Cortex of kidney (tissue), 1 donor: ENCODE measurements at places on chromosomes 5 and 9.

DNA sequence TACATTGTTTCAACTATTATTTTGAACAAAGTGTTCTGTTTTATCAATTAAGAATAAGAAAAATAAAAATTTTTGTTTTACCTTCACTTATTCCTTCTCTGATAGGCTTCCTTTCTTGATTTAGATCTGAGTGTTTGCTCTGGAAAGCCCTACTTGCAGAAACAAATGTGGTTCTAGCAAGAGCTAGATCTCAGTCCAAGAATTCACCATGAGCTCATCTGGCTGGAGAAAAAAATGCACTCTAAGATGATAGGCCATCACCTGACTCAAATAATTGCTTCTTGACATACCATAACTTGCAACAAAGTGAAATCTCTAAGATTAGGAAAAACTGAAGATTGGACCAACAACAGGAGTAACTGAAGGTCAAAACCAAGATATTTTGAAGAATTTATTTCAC lies 6.3 kb upstream of the RLN2 start:
- no peak for DNase-seq

GRCh38 chr9:72931437-72931836 lies 21.4 kb downstream of the ALDH1A1 start:
- DNase-seq = no peak

GRCh38 chr9:37430841-37431597 lies 8.5 kb downstream of the GRHPR start:
- DNase-seq = no peak

- no peak for DNase-seq
Observed at GRCh38 chr5:114416254-114416653, 54.4 kb downstream of the KCNN2 start.

DNA sequence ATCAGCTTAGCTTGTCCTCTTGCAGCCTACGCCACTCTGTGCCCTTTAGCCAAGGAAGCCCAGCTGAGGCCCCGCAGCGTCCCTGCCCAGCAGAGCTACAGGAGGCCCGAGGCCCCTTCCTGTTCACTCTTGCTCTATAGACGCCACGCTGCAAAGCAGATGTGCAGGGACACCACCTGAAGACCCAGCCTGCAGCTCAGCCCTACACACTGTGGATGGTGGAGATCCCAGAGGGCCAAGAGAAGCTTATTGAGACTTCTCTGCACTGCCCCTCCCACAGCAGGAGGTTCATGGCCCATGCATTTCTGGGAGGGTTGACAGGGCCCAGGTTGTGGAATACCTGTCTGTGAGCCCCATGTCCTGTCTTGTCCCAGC lies 33.6 kb downstream of the IRF1 start:
- no peak for DNase-seq

GRCh38 chr5:102758576-102758975 lies 3.5 kb downstream of the PAM start:
- no peak for DNase-seq

- DNase-seq = no peak
Observed at GRCh38 chr5:9284781-9285307, 261.0 kb downstream of the SEMA5A start.

DNA sequence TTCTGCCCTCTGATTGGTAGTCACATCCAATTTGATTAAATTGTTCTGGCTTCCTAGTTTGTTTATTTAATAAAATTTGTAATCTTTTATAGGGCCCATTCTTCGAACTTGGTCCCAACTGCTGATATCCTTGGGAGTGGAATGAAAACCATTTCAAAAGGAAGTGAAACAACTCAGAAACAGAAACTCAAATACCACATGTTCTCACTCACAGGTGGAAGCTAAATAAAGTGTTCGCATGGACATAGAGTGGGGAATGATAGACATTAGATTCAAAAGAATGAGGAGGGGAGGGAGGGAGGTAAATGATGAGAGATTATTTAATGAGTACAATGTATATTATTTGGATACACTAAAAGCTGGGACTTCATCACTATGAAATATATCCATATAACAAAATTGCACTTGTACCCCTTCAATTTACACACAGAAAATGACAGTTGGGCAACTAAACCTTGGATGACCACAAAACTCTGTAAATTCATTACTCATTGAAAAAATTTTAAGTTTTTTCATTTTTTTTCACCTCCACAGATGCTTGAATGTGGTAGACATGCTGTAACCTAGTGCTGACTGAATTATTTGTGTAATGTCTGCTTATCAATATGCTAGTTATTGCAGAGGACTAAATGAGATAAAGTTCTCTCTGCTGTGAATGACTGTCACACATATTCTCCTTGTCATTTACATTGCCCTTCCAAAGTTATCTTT lies 16.0 kb downstream of the ATP10B start:
- DNase-seq = no peak

- DNase-seq = no peak
Observed at GRCh38 chr9:107260437-107261081, 22.5 kb upstream of the RAD23B start.

- DNase-seq = no peak
Observed at GRCh38 chr5:150291388-150292385, 2.1 kb upstream of the CAMK2A start.

DNA sequence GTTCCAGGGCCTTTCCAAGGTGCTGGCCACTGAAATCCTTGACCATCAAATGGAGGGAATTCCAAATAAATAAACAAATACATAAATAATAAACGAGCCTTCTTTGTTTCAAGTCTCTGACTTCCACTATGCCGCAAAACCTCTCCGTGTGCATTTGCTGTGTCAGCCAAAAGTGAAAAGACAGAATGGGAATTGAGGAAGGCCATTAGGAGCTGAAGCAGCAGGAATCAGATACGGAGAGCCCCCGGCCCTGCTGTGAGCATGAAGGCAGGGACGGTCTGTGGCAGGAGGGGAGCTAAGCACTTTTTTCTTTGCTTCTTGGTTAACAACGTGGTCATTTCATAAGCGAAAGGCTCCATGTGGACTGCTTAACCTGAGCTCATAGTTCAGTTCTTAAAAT lies 26.1 kb downstream of the PLPPR1 start:
- DNase-seq = no peak

- no peak for DNase-seq
Observed at GRCh38 chr5:52685566-52685965, 102.2 kb upstream of the ITGA1 start.

- no peak for DNase-seq
Observed at GRCh38 chr9:93203026-93203717, 19.2 kb downstream of the WNK2 start.

GRCh38 chr5:78677777-78678668 lies 29.5 kb upstream of the LHFPL2 start:
- DNase-seq = no peak

DNA sequence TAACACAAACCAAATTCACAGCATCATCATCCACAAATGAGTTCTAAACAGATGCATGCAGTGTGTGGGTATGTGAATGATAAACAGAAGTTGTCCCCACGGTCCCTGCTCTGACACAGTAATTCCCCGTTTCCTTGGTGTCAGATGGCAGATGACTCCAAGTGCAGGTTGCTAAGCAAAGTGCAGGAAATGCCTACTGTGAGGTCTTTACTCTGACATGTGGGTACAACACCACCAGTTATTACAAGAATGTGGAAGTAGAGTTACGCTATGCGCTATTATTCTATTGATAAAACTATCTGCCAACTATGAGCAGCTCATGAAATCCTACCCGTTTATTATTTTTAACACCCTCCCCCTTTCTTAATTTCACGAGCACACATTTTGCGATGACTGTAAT lies 448.9 kb downstream of the BNC2 start:
- no peak for DNase-seq

GRCh38 chr9:108205276-108205675 lies 650.5 kb downstream of the ACTL7B start:
- no peak for DNase-seq

DNA sequence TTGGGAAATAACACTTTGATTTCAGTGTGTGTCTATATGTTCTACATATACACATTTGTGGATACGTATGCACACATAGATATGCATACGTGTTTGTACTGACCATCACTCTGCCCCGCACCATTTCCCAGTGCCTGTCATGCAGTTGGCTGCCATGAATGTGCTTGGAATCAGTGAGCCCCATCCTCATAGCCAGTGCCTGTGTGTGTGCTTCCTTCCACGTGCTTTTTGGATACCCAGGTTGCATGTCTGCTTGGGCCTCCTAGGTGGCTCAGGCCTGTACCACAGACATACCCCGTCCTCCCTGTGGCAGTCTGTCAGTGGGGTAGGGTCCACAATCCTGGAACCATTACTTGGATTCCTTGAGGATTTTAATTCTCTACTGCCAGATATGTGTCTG lies 243.6 kb downstream of the FANCC start:
- DNase-seq = no peak

- DNase-seq = no peak
Observed at GRCh38 chr5:21159510-21160059, 1171.6 kb upstream of the CDH18 start.

GRCh38 chr5:179954434-179954833 lies 46.7 kb upstream of the TBC1D9B start:
- DNase-seq = no peak

- DNase-seq = no peak
Observed at GRCh38 chr9:38020151-38021076, 48.6 kb downstream of the SHB start.

- DNase-seq = no peak
Observed at GRCh38 chr5:133884569-133885311, 83.7 kb downstream of the C5orf15 start.

- no peak for DNase-seq
Observed at GRCh38 chr5:4384649-4385048, 755.5 kb upstream of the ADAMTS16 start.

DNA sequence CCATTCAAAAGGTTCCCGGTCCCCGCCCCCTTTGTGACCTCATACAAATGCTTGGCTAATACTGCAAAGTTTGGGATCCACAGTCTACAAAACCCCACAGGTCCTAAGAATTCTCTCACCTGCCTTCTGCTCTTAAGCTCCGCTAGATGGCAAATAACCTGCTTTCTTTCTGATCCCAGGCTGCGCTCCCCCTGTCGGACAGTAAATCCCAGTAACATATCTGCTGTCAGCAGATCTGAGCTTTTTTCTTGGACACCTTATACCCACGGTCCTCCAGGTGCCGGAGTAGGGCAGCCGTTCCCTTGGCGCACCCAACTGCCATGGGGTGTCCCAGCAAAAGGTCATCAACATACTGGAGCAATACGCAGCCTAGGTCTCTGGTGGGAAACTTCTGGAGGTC lies 39.0 kb upstream of the PPP1R26 start:
- no peak for DNase-seq

DNA sequence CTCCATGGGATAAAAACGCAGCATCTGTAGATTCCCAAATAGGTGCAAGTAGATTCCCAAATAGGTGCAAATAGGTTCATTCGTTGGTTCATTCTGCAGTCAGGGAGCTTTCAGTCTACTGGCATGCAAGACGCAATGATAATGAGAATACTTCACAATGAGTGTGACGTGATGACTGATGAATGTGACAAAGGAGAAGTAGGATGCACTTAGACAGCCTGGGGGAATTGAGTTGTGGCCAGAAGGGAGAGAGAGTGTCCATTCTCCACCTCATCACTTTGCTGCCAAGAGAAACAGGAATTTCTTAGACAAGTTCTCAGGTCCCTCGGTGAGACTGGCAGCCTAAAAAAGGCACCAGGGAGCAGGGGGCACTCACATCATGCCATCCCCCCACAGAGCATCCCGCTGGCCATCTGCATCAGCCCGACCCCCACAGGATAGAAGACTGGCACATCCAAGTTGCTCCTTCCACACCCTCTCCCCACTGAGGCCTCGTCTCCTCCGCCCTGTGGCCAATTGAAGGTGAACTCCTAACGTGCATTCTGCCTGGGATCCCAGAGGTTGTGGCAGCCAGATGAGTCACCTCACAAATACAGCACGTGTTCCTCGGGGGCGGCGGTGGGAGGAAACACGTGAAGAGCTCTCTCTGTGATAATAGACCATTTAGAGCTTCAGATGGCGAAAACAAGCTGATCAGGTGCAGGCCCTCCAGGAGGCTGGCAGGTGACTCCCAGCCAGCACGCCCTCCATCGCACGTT lies 19.9 kb upstream of the KCNIP1 start:
- DNase-seq = no peak

DNA sequence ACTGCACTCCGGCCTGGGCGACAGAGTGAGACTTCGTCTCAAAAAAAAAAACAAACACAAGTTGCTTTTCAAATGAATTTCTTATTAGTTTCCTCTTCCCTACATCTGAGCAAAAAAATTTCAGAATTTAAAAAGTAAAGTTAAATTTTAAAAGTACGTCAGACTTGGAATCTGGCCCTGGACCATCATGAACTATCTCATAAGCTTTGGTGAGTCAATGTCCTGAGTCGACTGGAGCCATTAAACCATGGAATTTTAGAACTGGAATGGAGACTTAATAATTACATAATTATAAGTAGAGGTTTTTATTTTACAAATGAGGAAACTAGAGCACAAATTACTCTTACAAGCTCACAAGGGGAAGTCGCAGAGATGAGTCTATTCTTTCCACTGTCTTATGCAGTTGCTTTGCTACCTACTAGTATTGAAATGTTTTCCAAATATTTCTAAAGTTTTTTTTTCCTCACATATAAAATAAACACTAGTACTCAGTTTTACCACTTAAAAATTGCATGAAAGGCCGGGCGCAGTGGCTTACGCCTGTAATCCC lies 98.0 kb upstream of the ZNF608 start:
- no peak for DNase-seq

DNA sequence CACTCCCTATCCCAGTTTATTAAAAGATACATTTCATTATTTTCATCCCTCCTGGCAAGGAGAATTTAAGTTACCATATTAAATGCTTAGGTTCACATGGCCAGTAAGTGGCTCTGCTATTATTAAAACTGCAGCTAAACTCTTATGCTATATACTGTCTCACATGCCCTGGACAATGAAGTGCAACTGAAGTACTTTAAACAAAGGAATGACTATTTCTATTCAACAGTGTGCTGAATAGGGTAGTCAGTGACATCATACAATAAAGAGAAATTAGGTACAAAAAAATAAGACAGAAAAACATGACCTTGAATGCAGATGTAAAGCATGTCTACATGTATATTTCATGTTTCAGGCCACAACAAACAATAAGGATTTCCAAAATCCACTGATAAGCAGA lies 282.6 kb upstream of the SMC2 start:
- DNase-seq = no peak

DNA sequence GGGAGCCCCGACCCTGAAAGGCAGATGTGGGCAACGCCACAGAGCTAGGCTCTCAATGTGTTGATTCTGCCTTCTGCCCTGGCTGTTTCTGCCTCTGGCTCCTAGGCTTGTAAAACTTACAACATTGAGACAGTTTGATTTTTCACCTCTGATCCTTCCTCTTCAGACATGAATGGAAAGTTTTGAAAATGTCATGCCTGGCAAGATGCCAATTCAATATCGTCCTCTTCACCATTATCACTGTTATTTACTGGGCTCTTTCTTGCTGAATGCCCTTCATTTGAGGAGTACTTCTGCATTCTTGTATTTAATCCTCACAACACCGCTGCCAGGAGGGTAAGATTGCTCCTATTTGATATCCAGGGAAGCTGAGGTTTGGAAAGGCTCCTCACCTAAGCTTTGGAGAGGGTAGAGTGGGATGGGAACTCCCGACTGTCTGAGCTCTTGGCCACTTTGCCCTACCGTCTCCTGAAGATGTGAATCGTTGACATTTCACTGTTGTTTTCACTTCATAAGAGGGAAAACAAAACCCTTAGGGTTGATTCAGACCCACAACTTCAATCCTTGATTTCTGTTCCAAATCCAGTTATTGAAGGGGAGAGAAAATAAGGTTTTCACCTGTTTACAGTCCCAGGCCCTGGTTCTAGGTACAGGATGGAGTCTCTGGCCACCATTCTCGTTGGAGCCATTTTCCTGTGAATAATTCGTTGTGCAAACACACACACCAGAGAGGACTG lies 12.7 kb upstream of the FGF1 start:
- DNase-seq = no peak
